ENCODE measurements at places on chromosomes 11 and 22. TPM values are rescaled to one million over a fixed set of nuclear protein-coding genes. Genes with fewer than 3 reads are reported as not detected.

UCP2 gene
- 209 TPM for polyA plus RNA-seq

HPX gene
- 0.83 TPM for polyA plus RNA-seq

MIAT gene
- 3.2 TPM for polyA plus RNA-seq

GGA1 gene
- 134 TPM for polyA plus RNA-seq

TEX54 gene
- not detected for polyA plus RNA-seq

MAPK8IP1 gene
- 2.2 TPM for polyA plus RNA-seq

OR4A47 gene
- polyA plus RNA-seq = not detected

MRGPRX4 gene
- not detected for polyA plus RNA-seq

GP1BB gene
- 4.8 TPM for polyA plus RNA-seq

SLC22A12 gene
- not detected for polyA plus RNA-seq

CALCA gene
- polyA plus RNA-seq = 0.26 TPM

SLC17A6 gene
- polyA plus RNA-seq = not detected
